ENCODE measurements at places on chromosomes 4 and X.

DNA sequence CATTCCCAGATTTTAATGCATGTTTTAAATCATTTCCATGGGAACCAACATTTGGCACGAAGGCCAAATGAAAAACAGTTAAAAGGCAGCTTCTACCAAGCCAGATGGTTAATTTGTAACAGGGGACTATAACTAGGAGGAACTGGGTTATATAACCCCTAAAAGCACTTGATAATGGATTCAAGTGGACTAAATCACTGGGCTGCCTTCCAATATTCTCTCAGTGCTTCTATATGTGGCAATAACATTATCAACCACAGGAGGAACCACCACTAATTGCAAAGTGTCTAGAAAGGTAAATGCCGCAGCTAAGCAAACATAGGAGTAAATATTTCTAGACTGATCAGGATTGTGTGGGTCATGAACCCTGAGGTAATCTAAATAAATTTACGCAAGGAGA, 391.5 kb downstream of the UBE2NL start:
- DNase-seq, result no peak

DNA sequence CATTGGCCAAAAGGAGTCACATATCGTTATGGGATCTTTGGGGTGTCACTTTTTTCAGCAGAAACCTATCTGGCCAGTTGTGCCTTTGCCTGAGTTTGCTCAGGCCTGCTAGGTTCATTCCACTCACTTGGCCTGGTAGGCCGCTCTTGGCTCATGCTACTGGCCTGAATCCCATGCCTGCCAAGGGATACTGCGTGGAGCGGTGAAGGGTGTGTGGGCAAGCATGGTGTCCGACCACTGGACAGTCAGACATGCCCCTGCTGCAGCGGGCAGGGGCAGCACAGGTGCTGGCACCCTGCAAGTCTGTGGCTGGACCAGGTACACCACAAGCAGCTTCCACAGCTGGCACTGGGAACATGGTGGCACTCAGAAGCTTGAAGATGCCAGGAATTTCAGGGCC, 11.3 kb upstream of the PPM1K start:
- DNase-seq, result no peak

DNA sequence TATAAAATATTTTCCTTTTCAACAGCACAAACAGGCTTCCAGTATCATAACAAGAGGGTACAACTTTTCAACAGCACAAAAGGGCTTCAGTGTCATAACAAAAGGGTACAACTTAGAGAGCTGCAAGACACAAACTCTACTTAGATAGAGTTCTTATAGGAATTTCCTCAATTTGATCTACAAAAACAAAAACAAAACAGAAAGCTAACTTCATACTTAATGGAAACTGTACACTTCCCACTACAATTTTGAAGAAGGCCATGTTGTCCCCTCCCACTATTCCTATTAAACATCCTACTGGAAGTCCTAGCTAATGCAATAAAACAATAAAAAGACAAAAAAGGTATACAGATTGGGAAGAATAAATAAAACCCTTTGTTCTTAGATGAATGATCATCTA, 96.7 kb downstream of the CENPC start:
- no peak for DNase-seq

DNA sequence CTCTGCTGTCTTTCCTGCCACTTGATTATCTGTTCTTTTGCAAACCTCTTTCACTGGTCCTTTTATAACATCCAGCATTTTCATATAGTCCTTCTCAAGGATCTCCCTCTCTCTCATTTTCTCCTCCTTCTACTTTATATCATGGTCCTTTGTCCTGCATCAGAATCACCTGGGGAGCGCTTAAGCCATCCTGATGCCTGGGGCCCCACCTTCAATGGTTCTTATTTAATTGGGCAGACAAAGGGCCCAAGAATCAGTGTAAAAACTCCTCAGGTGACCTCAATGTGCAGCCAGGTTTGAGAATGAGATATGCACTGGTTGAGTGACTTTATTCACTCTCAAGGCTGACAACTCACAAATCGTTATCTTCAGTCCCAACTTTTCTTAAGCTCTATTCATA, 283.9 kb downstream of the UNC5C start:
- no peak for DNase-seq

- no peak for DNase-seq
These were observed 181.9 kb upstream of the NDP start for GRCh38 chrX:44155126-44155525.

DNA sequence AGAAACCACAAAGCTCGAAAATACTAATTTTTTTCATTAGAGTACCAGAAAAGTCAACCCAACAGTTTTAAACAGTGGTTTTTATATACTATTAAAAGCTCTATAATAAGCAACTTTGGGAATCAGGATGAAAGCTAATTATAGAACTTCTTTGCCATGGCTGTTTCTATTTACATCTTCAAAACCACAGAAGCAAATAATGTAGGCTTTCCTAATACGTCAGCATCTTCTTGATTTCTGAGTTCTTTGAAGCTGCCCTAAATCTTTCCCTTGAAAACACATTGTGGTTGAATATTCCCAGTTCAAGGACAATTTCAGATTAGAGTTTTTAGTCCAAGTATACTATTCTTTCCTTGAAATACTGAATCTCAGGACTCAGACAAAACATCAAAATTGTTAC, 460.2 kb upstream of the FAT1 start:
- DNase-seq, result no peak

DNA sequence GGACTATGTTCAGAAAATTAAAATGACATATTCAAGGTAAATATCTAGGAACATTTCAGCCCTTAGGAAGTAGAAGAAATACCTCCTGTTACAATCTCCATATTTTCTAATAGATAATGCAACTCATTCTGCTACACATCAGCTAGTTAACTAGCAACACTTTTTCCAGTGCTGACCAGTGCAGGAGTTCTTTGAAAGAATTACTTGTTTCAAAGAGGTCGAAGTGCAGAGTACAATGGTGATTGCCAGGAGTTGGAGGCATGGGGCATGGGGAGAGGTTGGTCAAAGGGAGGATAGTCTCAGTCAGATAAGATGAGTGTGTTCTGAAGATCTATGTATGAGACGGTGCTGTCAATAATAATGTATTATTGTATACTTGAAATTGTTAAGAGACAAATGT, 53.1 kb downstream of the MTNR1A start:
- DNase-seq, result no peak

GRCh38 chrX:111129921-111130320, 33.9 kb downstream of the PAK3 start:
- no peak for DNase-seq

- DNase-seq, result peak; percentile 13
These were observed 53.8 kb upstream of the TBC1D14 start for GRCh38 chr4:6855692-6856297.

- peak; percentile 26 for DNase-seq
These were observed 41.9 kb downstream of the TNIP2 start for GRCh38 chr4:2714061-2714770.

GRCh38 chr4:112183252-112183651, 38.0 kb downstream of the FAM241A start:
- no peak for DNase-seq

DNA sequence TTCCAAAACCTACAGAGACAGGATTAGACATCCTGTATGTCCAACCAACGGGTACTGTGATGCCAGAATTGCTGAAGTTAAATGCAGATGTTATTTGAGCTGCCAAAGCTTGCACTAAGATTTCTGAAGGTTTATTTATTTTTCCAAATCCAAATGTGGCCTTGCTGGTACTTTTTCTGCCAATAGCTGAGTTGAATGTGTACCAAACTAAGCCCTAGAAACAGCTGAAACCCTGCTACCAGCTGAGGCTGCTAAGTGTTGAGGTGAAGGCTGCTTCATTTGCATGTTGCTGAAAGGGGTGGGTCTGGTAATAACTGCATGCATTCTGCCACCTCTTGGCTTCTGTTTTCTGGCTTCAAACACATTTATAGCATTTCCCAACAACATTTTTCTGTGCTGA, 366.5 kb downstream of the FAT4 start:
- DNase-seq, result no peak

- DNase-seq, result no peak
These were observed 61.5 kb upstream of the AP1S2 start for GRCh38 chrX:15915959-15916703.

DNA sequence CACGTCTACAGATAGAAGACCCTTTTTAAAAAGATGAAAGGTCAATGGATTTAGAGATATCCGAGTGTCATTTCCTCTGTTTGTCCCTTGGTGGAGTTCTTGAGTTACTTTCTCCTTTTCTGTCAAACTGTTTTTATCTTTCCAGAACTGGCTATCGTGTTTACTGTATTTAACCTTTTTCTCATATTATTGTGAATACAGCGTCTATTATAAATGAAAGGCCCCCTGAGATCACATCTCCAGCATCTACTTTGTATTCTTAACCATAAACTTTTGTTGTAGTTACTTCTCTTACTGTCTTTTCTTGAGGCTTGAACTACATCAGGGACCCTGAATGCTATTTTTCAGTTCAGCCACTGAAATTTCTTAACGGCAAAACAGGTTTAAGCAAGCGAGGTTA, 4.0 kb upstream of the PCDH7 start:
- DNase-seq, result no peak

GRCh38 chr4:156303708-156304107, 350.0 kb upstream of the CTSO start:
- no peak for DNase-seq

GRCh38 chr4:7420661-7421040, 14.1 kb downstream of the PSAPL1 start:
- no peak for DNase-seq

All from activated naive CD8-positive, alpha-beta T cell treated with anti-CD3 and anti-CD28 coated beads, Interleukin-2, amount 50 U/mL, for 24 hours (primary cell).